ENCODE measurements at places on chromosomes 12 and 14. TPM values are rescaled to one million over a fixed set of nuclear protein-coding genes. Genes with fewer than 3 reads are reported as not detected.
A peak's percentile ranks its signal among the peaks of the same experiment; 100 is the strongest.

CYP27B1 gene
- 2.7 TPM for total RNA-seq

KRT2 gene
- not detected for total RNA-seq

DNA sequence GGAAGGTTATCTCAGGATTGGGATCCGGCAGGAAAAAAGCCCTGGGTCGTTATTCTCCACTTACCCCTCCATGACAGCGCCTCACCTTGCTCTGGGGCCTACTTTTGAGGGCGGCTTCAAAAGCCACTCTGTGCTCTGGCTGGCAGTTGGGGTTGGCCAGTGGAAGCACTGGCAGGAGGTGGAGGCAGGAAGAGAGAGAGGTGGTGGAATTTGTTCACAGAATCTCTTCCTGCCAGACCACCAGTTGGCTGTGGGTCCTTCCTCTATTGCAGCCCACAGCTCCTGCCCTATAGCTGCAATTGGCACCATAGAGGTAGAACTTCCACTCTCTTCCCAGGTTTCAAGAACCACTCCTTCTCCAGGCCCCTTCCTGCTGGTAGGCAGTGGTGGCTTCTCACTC is 32.7 kb upstream of the SDR39U1 start:
- H3K4me3 ChIP-seq, result no peak overlapping the region
- no peak for DNase-seq
- H3K36me3 ChIP-seq, result no peaks in the 10 kb centered on the region

- H3K4me3 ChIP-seq, result no peak overlapping the region
- H3K27ac ChIP-seq, result no peak overlapping the region
- no peaks in the 10 kb centered on the region for H3K36me3 ChIP-seq
- no peaks in the 10 kb centered on the region for H3K4me1 ChIP-seq
- DNase-seq, result no peak
- no peaks in the 10 kb centered on the region for H3K27me3 ChIP-seq
Measured at GRCh38 chr14:55454264-55455002, 14.0 kb upstream of the TBPL2 start.

- no peak for DNase-seq
- H3K27me3 ChIP-seq, result no peaks in the 10 kb centered on the region
- no peak overlapping the region for H3K4me3 ChIP-seq
- peaks cover 10% of the 10 kb centered on the region for H3K4me1 ChIP-seq
- no peaks in the 10 kb centered on the region for H3K36me3 ChIP-seq
Measured at GRCh38 chr14:57737598-57737997, 128.3 kb downstream of the SLC35F4 start.

DNA sequence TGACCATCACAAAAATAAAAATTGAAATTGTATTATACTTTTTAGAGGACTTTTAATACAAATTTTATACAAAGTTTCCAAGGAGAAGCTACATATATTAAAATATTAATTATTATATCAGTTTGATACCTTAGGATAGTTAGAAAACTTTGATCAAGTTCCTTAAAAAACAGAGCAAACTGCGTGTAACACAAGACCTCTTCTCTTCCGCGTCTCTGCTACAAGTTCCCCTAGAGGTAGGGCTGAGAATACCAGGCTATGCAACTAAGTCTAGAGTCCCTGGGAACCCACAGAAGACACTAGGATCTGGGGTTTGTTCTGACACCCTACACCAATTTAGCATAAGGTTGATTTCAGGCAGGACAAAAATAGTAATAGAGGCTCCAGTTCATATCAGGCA is 319.0 kb downstream of the FOXG1 start:
- H3K4me1 ChIP-seq, result no peaks in the 10 kb centered on the region
- H3K27me3 ChIP-seq, result no peaks in the 10 kb centered on the region
- peak; percentile 74 for DNase-seq

DNA sequence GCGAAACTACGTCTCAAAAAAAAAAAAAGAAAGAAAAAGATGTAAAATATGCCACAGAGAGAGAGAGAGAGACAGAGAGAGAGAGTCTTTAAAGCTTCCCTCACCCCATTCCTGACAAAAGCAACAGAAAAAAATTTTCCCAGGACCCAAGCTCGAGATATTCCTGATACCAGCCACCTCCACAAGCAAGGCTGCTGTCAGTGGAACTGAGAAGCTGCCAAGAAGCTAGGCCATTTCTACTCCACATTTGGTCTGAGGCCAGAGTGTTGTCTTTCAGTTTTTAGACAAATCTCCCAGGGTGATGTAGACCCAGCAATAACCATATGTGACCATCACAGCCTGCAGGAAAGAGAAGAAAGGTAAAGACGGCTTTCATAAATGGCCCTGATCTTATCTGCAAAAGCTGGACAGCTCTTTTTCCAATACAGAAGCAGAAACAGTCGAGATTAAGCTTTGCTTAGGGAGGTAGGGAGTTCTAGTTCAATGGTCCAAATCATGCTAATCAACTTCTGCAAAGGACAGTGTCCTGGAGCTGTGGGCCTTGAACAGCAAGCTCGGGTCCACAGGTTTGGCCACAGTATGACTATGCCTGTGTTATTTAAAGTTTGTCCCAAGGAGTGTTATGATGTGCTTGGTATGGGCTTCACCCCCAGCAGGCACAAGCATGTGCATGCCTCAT is 130.3 kb upstream of the NUDT4 start:
- no peak overlapping the region for H3K27ac ChIP-seq
- no peak overlapping the region for H3K4me3 ChIP-seq
- no peaks in the 10 kb centered on the region for H3K36me3 ChIP-seq
- no peaks in the 10 kb centered on the region for H3K4me1 ChIP-seq

TAS2R31 gene
- 6.1 TPM for total RNA-seq

GRCh38 chr14:100109594-100109955 is 44.4 kb downstream of the EVL start:
- no peaks in the 10 kb centered on the region for H3K27me3 ChIP-seq
- no peaks in the 10 kb centered on the region for H3K36me3 ChIP-seq
- peaks cover 4% of the 10 kb centered on the region for H3K4me1 ChIP-seq
- H3K27ac ChIP-seq, result no peak overlapping the region
- no peak overlapping the region for H3K4me3 ChIP-seq

ALG10B gene
- total RNA-seq, result 4.2 TPM

- H3K4me3 ChIP-seq, result no peak overlapping the region
- 0 out of 2 replicates have a peak, but pooled peaks cover 8% of the 10 kb centered on the region for H3K4me1 ChIP-seq
- H3K36me3 ChIP-seq, result no peaks in the 10 kb centered on the region
- H3K27me3 ChIP-seq, result no peaks in the 10 kb centered on the region
- H3K27ac ChIP-seq, result no peak overlapping the region
Measured at GRCh38 chr12:22248571-22249115, 85.9 kb downstream of the ST8SIA1 start.

GRCh38 chr14:85620947-85621346 is 91.0 kb downstream of the FLRT2 start:
- no peaks in the 10 kb centered on the region for H3K27me3 ChIP-seq
- H3K4me3 ChIP-seq, result no peak overlapping the region
- no peaks in the 10 kb centered on the region for H3K36me3 ChIP-seq
- no peak for DNase-seq
- peaks cover 13% of the 10 kb centered on the region for H3K4me1 ChIP-seq

- H3K4me3 ChIP-seq, result no peak overlapping the region
- H3K27ac ChIP-seq, result no peak overlapping the region
- H3K4me1 ChIP-seq, result 0 out of 2 replicates have a peak, but pooled peaks cover 8% of the 10 kb centered on the region
Measured at GRCh38 chr14:66046035-66046434, 440.1 kb upstream of the CCDC196 start.

NDRG2 gene
- total RNA-seq, result 15.2 TPM

DNA sequence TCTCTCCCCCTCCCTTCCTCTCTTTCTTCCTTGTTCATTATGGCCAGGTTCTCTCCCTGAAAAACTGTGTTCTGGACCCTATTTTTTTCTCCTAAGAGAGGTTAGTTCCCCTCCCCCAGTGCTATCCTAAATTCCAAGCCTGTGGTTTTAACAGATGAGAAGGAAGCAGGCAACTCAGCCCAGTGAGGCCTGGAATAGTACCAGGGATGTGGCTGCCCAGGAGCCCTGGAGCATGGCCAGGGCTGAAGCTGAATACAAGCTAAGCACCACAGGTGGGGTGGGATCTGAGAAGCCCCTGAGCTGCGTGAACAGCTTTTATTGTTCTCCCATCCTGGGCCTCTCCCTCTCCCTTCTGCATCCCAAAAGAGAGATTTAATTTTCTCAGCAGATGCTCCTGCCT is 1581.3 kb upstream of the TMEM132C start:
- H3K36me3 ChIP-seq, result no peaks in the 10 kb centered on the region
- no peaks in the 10 kb centered on the region for H3K27me3 ChIP-seq
- H3K4me3 ChIP-seq, result no peak overlapping the region
- DNase-seq, result no peak

RITA1 gene
- total RNA-seq, result 33.0 TPM

DNA sequence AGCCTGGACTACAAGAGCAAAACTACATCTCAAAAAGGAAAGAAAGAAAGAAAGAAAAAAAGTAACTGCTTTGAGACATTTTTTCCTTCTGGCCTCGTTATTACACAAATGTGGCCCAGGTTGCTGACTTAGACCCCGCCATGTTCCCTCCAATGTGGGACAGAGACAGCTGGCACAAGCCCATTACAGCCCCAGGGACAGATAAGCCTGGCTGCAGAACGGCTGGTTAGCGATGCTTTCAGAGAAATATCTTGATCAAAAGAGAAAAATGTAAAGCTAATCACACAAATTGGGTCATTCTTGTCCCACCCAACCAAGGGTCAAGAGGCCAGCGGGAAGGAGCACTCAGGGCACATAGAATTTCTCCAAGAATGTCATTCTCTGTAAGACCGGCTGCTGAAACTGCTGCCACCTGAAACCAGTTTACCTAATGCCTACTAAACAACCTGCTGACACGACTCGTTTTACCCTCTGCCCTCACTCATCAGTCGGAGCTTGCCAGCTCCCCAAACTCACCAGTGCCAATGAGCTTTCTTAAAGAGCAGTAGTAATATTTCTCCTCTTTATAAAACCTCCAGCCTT is 63.1 kb downstream of the TNFAIP2 start:
- no peak for DNase-seq
- peaks cover 39% of the 10 kb centered on the region for H3K27me3 ChIP-seq

ABHD12B gene
- 9.0 TPM for total RNA-seq

GRCh38 chr12:77888611-77889010 is 57.9 kb downstream of the NAV3 start:
- H3K36me3 ChIP-seq, result no peaks in the 10 kb centered on the region
- no peak overlapping the region for H3K27ac ChIP-seq
- H3K27me3 ChIP-seq, result no peaks in the 10 kb centered on the region
- no peak for DNase-seq
- H3K4me1 ChIP-seq, result peaks cover 6% of the 10 kb centered on the region
- H3K4me3 ChIP-seq, result no peak overlapping the region

AMDHD1 gene
- total RNA-seq, result 0.21 TPM

DNA sequence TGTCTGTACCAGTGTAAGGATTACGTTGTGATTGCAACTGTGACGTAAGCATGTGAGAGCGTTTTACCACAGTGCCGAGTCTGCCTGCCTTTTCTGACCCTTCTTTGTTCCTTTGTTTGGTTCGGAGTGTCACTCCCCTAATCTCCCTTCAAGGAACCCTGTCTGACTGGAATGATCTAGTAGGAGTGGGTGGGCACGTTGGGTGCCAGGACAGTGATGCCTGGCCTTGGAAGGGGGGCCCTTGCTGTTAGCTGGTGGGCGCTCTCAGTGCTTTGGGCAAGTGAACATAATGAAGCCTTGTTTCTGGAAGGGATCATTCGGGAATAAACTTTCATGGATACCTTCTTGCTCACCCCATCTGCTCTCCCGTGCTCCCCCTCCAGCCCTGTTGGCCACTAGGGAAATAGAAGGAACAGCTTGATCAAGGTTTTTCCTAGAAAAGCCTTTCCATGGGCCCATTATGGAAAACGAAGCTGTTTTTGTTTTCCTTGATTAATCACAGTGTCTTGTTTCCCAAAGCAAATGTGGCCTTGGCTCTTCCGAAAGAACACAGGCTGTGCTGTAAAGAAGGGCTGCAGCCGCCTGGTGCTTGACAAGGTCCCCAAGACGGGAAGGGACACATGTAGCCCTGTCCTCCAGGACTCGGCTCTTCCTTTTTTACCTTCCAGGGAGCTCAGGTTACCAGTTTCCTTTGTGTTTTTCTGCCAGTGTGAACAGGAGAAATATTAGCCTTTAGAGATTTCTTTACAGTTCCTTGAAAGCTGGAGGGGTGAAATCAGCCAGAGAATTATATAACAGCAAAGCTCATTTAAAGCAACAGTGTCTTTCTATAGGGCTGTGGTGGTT is 215.5 kb downstream of the CRADD start:
- no peaks in the 10 kb centered on the region for H3K36me3 ChIP-seq
- H3K27me3 ChIP-seq, result no peaks in the 10 kb centered on the region
- DNase-seq, result peak; percentile 38
- no peak overlapping the region for H3K4me3 ChIP-seq
- H3K4me1 ChIP-seq, result peaks cover 12% of the 10 kb centered on the region

- no peaks in the 10 kb centered on the region for H3K4me1 ChIP-seq
- no peak overlapping the region for H3K27ac ChIP-seq
- DNase-seq, result no peak
- no peak overlapping the region for H3K4me3 ChIP-seq
- peaks cover 11% of the 10 kb centered on the region for H3K36me3 ChIP-seq
- H3K27me3 ChIP-seq, result no peaks in the 10 kb centered on the region
Measured at GRCh38 chr12:124328636-124329035, 33.7 kb downstream of the RFLNA start.

GRCh38 chr12:126182619-126183236 is 1117.5 kb downstream of the AACS start:
- H3K36me3 ChIP-seq, result no peaks in the 10 kb centered on the region
- no peak for DNase-seq
- H3K4me3 ChIP-seq, result no peak overlapping the region
- no peaks in the 10 kb centered on the region for H3K4me1 ChIP-seq
- no peaks in the 10 kb centered on the region for H3K27me3 ChIP-seq
- H3K27ac ChIP-seq, result no peak overlapping the region

DNA sequence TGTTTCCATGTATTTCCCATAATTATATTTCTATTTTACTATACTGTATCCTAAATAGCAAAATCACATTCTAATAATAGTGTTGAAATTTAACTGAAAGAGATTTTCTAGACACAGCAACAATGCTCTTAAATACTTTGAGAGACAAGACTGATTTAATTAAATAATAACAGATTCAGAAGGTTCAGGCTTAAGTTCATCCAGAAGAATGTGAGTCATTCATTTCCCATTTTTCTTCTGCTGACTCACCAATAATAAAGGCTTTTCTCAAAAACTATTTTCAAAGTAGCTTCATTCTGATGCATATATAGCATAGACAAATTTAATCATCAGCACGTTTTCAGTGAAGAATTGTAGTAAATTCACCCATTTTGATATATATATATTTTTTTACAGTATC is 481.4 kb downstream of the MDGA2 start:
- no peak overlapping the region for H3K27ac ChIP-seq
- H3K4me1 ChIP-seq, result no peaks in the 10 kb centered on the region
- H3K36me3 ChIP-seq, result no peaks in the 10 kb centered on the region
- no peak for DNase-seq

- no peaks in the 10 kb centered on the region for H3K4me1 ChIP-seq
- no peak overlapping the region for H3K4me3 ChIP-seq
- DNase-seq, result no peak
- no peaks in the 10 kb centered on the region for H3K36me3 ChIP-seq
- H3K27ac ChIP-seq, result no peak overlapping the region
- no peaks in the 10 kb centered on the region for H3K27me3 ChIP-seq
Measured at GRCh38 chr14:100535287-100536120, 51.7 kb downstream of the BEGAIN start.

GRCh38 chr14:69593018-69593677 is 18.2 kb upstream of the SUSD6 start:
- H3K4me3 ChIP-seq, result no peak overlapping the region
- H3K27ac ChIP-seq, result no peak overlapping the region
- H3K4me1 ChIP-seq, result no peaks in the 10 kb centered on the region
- no peaks in the 10 kb centered on the region for H3K36me3 ChIP-seq
